ENCODE measurements at places on chromosomes 3 and 15. TPM values are rescaled to one million over a fixed set of nuclear protein-coding genes. Genes with fewer than 3 reads are reported as not detected.

Gene PRTG
- polyA plus RNA-seq, result 7.0 TPM

Gene CELF6
- 4.6 TPM for polyA plus RNA-seq

Gene BCL6
- polyA plus RNA-seq, result 9.2 TPM

Gene EPHB3
- polyA plus RNA-seq, result 34.2 TPM

Gene MESP2
- polyA plus RNA-seq, result 0.24 TPM

Gene TMEM40
- polyA plus RNA-seq, result 1.6 TPM

Gene THBS1
- polyA plus RNA-seq, result 173 TPM

Gene C3orf49
- polyA plus RNA-seq, result 0.42 TPM

Gene LRTM1
- not detected for polyA plus RNA-seq

Gene ITPKA
- polyA plus RNA-seq, result 0.61 TPM

Gene TIGIT
- 0.06 TPM for polyA plus RNA-seq

Gene LRRC31
- polyA plus RNA-seq, result 0.17 TPM

Gene FBXW12
- polyA plus RNA-seq, result 0.08 TPM

Gene NR2E3
- polyA plus RNA-seq, result 0.94 TPM

Gene ZCWPW2
- polyA plus RNA-seq, result 2.6 TPM

All from left renal pelvis (tissue), 4 donors.